ENCODE measurements at places on chromosomes 5 and 9. TPM values are rescaled to one million over a fixed set of nuclear protein-coding genes. Genes with fewer than 3 reads are reported as not detected.
A peak's percentile ranks its signal among the peaks of the same experiment; 100 is the strongest.

GRCh38 chr5:174073122-174073660 lies 27.7 kb downstream of the NSG2 start:
- no peaks in the 10 kb centered on the region for H3K27me3 ChIP-seq
- no peak overlapping the region for H3K4me3 ChIP-seq
- no peak for DNase-seq
- H3K27ac ChIP-seq = no peak overlapping the region
- H3K36me3 ChIP-seq = no peaks in the 10 kb centered on the region

Gene LURAP1L
- 6.8 TPM for polyA plus RNA-seq

- no peak overlapping the region for H3K4me3 ChIP-seq
- no peak overlapping the region for H3K27ac ChIP-seq
- no peaks in the 10 kb centered on the region for H3K27me3 ChIP-seq
Measured at GRCh38 chr9:131477367-131477766, 25.4 kb upstream of the POMT1 start.

Gene GFPT2
- polyA plus RNA-seq = 3.1 TPM

GRCh38 chr5:53784596-53784995 lies 224.2 kb downstream of the NDUFS4 start:
- no peaks in the 10 kb centered on the region for H3K27me3 ChIP-seq
- H3K4me1 ChIP-seq = no peaks in the 10 kb centered on the region
- DNase-seq = no peak
- H3K27ac ChIP-seq = no peak overlapping the region
- no peaks in the 10 kb centered on the region for H3K36me3 ChIP-seq

Gene HTR1A
- not detected for polyA plus RNA-seq

DNA sequence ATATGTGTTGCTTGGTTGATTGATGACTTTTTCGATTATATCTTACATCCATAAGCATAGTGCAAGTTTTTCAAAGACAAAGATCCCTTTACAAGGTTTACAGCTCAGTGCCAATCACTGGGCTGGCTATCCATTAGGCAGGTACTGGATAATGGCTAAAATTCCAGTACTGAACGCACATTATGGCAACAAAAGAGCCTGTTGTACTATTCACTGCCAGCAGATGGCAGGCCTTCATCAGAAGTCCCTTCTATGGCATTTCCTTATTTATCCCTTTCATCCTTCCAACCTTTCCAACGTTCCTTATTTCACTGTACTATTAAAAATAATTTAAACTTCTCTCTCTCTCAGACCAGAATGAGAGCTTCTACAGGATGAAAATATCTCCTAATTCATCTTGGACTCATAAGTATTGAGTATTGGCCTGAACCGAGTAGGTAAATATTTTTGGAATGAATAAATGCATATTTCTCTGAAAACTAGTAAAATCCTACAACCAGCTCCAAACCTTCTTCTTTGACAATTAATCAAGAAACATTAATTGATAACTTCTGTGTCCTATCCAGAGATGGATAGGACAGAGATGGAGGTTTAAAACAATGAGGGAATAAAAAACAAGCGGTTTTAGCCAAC lies 6.7 kb upstream of the WNT8A start:
- no peaks in the 10 kb centered on the region for H3K36me3 ChIP-seq
- no peak overlapping the region for H3K27ac ChIP-seq
- peaks cover 15% of the 10 kb centered on the region for H3K4me1 ChIP-seq
- H3K27me3 ChIP-seq = no peaks in the 10 kb centered on the region
- no peak overlapping the region for H3K4me3 ChIP-seq
- no peak for DNase-seq

GRCh38 chr5:32989815-32990214 lies 278.7 kb downstream of the NPR3 start:
- H3K27ac ChIP-seq = no peak overlapping the region
- H3K36me3 ChIP-seq = no peaks in the 10 kb centered on the region
- no peaks in the 10 kb centered on the region for H3K4me1 ChIP-seq
- DNase-seq = no peak

- H3K36me3 ChIP-seq = no peaks in the 10 kb centered on the region
- DNase-seq = no peak
- H3K27me3 ChIP-seq = no peaks in the 10 kb centered on the region
- no peak overlapping the region for H3K27ac ChIP-seq
- H3K4me1 ChIP-seq = no peaks in the 10 kb centered on the region
Measured at GRCh38 chr5:61612431-61612830, 280.4 kb downstream of the ZSWIM6 start.

Gene ZCCHC9
- 46.3 TPM for polyA plus RNA-seq

Gene ACSL6
- 1.3 TPM for polyA plus RNA-seq

GRCh38 chr5:78221964-78222451 lies 72.5 kb downstream of the AP3B1 start:
- H3K36me3 ChIP-seq = peaks cover 10% of the 10 kb centered on the region
- H3K4me1 ChIP-seq = no peaks in the 10 kb centered on the region
- H3K4me3 ChIP-seq = no peak overlapping the region
- H3K27ac ChIP-seq = no peak overlapping the region

DNA sequence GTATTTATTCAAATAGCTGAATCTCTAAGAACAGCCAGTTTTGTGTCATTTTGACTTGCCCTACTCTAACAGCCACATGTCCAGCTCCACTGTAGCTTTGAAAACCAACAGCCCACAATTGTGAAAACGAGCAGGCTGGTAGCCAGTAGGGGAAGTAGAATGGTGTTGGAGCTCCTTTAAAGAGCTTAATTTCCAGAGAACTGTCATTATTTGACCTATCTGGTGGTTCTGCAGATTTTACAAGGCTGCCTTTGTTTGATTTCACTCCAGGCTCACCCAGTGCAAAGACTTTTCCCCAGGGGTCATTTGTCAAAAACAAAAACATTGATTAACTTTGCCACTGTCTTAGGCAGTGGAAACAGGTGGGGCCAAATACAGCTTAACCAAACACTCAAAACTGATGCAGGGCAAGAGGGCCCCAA lies 3.2 kb upstream of the PJA2 start:
- H3K36me3 ChIP-seq = no peaks in the 10 kb centered on the region
- H3K27me3 ChIP-seq = no peaks in the 10 kb centered on the region
- H3K27ac ChIP-seq = no peak overlapping the region
- no peak overlapping the region for H3K4me3 ChIP-seq
- peaks cover 4% of the 10 kb centered on the region for H3K4me1 ChIP-seq

DNA sequence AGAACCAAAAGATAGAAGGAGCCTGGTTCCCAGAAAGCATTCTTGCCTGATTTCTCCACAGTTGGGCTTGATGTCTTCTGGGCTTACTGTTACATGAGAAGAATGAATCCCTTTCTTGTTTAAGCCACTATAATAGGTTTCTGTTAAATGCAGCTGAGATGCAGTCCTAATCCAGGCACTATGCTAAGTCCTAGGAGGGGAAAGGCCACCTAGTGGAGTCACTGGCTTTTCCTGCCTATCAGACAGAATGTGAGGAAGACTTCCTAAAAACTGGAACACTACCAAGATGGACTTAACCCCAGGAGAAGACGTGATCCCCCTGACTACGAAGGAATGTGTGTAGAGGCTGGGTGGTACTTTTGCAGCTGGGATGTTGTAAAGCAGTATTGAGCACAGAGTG lies 34.3 kb upstream of the FSD1L start:
- no peak for DNase-seq
- H3K27ac ChIP-seq = no peak overlapping the region
- no peaks in the 10 kb centered on the region for H3K27me3 ChIP-seq
- H3K4me1 ChIP-seq = peaks cover 6% of the 10 kb centered on the region
- no peaks in the 10 kb centered on the region for H3K36me3 ChIP-seq

- no peaks in the 10 kb centered on the region for H3K4me1 ChIP-seq
- DNase-seq = no peak
- H3K36me3 ChIP-seq = no peaks in the 10 kb centered on the region
- no peak overlapping the region for H3K27ac ChIP-seq
- no peaks in the 10 kb centered on the region for H3K27me3 ChIP-seq
Measured at GRCh38 chr9:115196919-115197318, 79.0 kb upstream of the TNC start.

Gene IL5
- 0.43 TPM for polyA plus RNA-seq

Gene MARCOL
- polyA plus RNA-seq = not detected

- no peak for DNase-seq
- H3K27me3 ChIP-seq = no peaks in the 10 kb centered on the region
- no peaks in the 10 kb centered on the region for H3K4me1 ChIP-seq
- H3K4me3 ChIP-seq = no peak overlapping the region
- H3K27ac ChIP-seq = no peak overlapping the region
- H3K36me3 ChIP-seq = no peaks in the 10 kb centered on the region
Measured at GRCh38 chr9:17477816-17478215, 101.0 kb upstream of the SH3GL2 start.

Gene ZNF608
- polyA plus RNA-seq = 14.0 TPM

DNA sequence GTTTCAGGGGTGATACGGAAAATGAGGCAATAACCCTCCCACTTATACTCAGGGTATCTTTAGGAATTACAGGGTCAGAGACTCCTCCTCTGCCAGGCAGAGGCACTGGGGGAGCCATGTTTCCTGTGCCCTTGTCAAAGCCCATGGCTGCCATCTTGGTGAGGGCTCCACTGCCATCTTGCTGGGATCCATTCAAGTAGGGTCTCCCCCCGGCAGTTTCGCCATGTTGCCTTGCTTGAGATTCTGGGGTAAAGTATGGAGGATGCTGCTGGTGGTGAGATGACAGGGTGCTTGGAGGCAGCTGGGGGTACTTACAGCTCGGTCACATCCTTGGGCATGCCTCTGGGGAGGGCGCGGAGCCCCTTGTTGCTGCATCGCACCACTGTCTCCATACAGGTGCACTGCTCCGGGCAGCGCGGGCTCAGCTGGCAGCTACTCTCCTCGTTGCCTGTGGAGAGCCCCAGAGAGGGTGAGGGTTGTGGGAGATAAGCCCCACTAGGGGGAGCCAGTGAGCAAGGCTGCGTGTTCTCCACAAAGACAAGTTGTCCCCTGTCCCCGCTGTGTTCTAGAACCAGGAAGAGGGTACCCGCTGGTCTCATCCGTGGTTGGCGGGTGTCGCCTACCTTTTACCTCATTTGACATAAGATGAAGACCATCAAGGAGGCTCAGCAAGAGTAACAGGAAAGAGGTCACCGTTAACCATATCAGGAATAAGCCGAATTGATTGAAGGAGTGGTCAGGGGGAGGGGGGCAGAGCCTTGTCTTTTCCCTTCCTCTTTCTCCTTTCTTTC lies 169.0 kb upstream of the PANK3 start:
- H3K27me3 ChIP-seq = peaks cover 2% of the 10 kb centered on the region
- peak; percentile 48 for DNase-seq
- H3K4me3 ChIP-seq = no peak overlapping the region
- no peaks in the 10 kb centered on the region for H3K4me1 ChIP-seq

DNA sequence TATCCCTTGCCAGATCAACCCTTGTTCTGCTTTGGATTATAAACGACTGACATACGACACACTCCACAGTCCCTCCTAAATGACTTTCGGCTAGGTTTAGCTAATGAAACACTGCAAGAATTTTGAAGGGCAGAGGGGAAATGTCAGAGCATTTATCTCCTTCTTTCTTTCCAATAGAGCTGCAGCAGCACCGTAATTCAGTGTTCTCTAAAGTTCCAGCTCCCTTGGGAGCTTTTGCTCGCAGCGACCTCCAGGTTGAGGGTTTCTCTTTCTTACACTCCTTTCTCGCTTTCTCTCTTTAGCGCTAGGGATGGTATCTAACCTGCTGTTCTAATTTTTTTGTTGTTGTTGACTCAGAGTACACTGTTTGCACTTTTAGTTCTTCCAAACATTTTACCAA lies 467.1 kb upstream of the ST8SIA4 start:
- no peaks in the 10 kb centered on the region for H3K4me1 ChIP-seq
- no peak overlapping the region for H3K4me3 ChIP-seq
- no peaks in the 10 kb centered on the region for H3K27me3 ChIP-seq
- no peak for DNase-seq
- H3K27ac ChIP-seq = no peak overlapping the region

DNA sequence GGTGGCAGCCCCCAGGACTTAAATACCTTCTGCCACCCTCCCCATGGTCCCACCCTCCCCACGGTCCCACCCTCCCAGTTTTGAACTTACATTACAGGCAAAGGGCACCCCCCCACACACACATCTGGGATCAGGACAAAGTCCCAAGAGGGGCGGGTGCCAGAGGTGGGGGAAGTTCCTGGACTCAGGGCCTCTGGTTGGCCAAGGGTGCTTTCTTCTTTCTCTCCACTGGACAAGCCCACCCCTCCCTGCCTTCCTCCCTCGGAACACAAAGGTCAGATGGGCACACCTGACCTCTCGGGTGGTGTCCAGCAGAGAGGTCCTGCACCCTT lies 19.1 kb upstream of the RALGDS start:
- no peaks in the 10 kb centered on the region for H3K36me3 ChIP-seq
- no peak overlapping the region for H3K4me3 ChIP-seq

Gene GARNL3
- polyA plus RNA-seq = 1.5 TPM

GRCh38 chr9:6873857-6874256 lies 116.1 kb downstream of the KDM4C start:
- H3K4me1 ChIP-seq = peaks cover 20% of the 10 kb centered on the region
- no peaks in the 10 kb centered on the region for H3K27me3 ChIP-seq
- H3K36me3 ChIP-seq = no peaks in the 10 kb centered on the region

Gene SMIM33
- polyA plus RNA-seq = 0.05 TPM

DNA sequence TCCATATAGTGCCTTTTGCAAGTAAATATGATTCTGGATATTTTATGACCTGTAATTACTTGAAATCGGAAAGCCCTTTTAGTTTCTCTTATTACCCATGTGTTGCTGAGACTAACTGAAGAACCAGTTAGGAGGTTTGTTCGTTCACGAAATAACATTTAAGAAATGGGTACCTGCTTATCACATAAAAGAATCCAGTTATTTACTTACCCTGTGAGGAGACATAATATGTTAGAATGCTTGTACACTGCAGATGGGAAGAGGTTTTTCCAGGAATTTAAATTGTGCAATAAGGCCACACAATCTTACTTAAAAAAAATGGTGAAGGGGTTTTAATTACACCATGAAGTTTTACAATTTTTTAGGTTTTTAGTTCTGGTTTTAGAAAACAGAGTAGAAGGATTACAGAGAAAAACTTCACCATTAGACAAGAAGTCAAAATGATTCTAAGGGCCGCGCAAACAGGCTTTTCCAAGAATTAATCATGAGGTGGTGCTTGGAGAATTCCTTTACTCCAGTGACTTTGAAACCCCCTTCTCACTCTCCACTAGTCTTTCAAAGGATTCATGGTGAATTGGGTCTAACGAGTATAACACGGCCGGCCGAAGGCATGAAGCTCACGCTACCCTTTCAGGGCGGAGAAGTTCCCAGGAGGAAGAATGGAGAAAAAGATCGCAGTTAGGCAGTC lies 1.1 kb upstream of the PTGER4 start:
- peak overlapping the region; percentile 97 for H3K27ac ChIP-seq
- DNase-seq = no peak
- no peaks in the 10 kb centered on the region for H3K27me3 ChIP-seq

Gene STOM
- 157 TPM for polyA plus RNA-seq

DNA sequence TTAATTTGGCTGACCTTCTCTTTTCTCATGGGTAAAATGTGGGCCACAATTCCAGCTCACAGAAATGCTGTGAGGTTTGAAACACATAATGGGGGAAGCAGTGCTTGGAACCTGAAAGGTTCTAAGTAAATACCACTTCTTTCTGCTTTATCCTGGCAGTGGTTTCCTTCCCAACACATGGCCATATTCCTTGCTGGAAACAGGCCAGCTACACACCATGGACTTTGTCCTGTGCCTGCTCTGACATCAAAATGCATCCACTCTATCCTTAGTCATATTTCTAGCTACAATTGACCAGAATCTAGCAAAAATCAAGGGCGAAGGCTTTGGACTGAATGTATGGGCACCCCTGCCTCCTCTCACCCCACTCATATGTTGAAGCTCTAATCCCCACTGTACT lies 93.1 kb upstream of the TRPC7 start:
- no peaks in the 10 kb centered on the region for H3K36me3 ChIP-seq
- H3K27ac ChIP-seq = no peak overlapping the region
- H3K4me1 ChIP-seq = no peaks in the 10 kb centered on the region
- no peak for DNase-seq
- no peaks in the 10 kb centered on the region for H3K27me3 ChIP-seq

Gene LRRC19
- polyA plus RNA-seq = under 0.01 TPM

Gene BAAT
- 0.11 TPM for polyA plus RNA-seq

- peaks cover 49% of the 10 kb centered on the region for H3K27me3 ChIP-seq
- no peak for DNase-seq
- H3K4me3 ChIP-seq = no peak overlapping the region
- no peaks in the 10 kb centered on the region for H3K36me3 ChIP-seq
Measured at GRCh38 chr9:126583144-126583760, 30.5 kb upstream of the LMX1B start.

All from thymus (tissue), 14 donors.